ENCODE measurements at places on chromosomes 12 and 14.

GRCh38 chr14:105147671-105148603 lies 20.6 kb downstream of the JAG2 start:
- no peak for DNase-seq

DNA sequence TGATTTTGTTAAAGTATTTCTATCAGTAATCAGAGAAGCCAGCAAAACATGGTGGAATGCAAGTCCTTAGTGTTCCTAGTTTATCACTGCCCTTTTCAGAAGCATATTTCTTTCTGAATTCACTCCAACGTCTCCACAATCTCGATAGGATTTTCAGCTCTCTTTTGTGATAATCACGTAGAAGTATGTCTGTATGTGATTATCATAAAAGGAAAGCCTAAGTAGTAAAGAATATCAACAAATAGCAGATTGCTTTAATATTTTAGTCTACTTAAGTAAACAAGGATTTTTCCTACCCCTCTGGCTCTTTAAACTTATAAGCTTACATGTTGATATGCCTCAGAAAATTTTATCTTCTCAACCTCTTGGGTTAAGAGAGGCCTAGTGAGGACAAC lies 147.4 kb upstream of the NUDT4 start:
- DNase-seq, result no peak

DNA sequence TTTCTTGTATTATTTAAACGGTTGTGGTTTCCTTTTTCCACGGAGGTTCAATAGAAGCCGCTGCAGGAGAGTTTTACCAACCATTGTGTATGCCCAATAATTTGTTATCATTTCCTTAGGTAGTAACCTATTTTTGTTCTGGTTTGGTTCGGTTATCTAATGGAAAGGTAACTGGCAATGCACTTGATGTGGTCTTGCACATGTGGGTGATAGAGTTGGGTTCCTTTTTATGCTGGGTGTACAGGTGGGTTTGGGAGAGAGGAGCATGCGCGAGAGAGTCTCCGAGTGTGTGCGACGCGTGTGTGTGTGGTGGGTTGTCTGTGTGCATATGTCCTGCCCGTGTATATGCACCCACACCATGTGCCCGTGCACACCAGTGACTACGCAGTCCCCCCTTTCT lies 102.7 kb upstream of the FKBP4 start:
- no peak for DNase-seq

DNA sequence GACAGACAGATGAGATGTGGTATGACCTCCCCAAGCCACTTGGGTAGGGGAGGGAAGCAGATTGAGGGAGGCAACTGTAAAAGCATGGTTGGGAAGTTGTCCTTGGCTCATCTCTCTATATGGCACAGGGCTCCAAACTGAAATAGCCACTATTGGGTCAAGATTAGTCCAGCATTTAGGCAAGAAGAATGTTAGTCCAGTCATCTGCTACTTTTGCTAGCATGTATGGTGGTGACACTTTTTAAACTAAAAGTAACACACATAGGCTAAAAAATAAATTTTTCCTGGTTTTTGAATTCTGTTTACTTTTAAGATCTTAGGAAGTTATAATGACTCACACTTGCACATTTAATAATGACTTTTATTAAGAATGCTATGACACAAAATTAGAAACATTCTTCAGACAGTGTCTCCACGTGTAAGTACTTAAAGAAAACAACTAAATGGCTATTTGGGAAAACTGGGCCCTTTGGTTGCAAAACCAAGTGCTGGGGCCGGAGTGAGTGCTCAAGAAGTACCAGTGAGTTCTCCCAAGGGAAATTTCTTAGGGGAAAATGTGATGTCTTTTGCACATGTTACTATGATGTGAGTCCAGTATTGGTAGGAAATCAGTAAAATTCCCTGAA lies 179.1 kb upstream of the HIF1A start:
- DNase-seq, result no peak

DNA sequence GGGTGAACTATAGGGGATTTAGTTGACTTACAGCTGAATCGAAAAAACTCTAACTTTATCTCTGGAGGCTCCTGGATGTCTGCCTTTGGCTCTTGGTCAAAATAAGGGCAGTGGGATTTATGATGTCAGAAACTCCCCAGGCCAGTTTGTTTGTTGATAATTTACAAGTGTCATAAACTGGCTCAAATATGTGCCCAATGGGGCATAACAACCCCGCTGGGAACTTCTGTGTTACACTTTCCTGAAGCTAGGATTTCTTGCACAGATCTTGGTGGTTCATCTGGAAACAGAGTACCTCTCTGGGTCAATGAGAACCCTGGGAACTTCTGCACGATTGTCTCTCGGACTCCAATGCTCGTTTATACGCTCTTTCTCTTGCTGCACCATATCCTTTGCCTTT lies 58.7 kb upstream of the MUCL1 start:
- no peak for DNase-seq

GRCh38 chr14:34174973-34175372 lies 224.1 kb upstream of the EGLN3 start:
- DNase-seq, result no peak

- DNase-seq, result no peak
These were observed 2.8 kb upstream of the TMEM119 start for GRCh38 chr12:108600702-108601007.
